ENCODE measurements at places on chromosomes 3 and 15.

DNA sequence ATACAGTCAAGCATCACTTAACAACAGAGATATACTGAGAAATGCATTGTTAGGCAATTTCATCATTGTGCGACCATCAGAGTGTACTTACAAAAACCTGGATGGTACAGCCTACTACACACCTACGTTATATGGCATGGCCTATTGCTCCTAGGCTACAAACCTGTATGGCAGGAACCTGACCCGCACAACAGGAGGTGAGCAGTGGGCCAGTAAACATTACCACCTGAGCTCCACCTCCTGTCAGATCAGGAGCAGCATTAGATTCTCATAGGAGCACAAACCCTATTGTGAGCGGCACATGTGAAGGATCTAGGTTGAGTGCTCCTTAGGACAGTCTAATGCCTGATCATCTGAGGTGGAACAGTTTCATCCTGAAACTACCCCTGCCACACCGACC lies 89.7 kb downstream of the SCAPER start:
- no peak for DNase-seq

- no peak for DNase-seq
Measured at GRCh38 chr3:99950921-99951320, 133.3 kb downstream of the CMSS1 start.

- DNase-seq: no peak
Measured at GRCh38 chr3:34070831-34071585, 272.6 kb downstream of the PDCD6IP start.

DNA sequence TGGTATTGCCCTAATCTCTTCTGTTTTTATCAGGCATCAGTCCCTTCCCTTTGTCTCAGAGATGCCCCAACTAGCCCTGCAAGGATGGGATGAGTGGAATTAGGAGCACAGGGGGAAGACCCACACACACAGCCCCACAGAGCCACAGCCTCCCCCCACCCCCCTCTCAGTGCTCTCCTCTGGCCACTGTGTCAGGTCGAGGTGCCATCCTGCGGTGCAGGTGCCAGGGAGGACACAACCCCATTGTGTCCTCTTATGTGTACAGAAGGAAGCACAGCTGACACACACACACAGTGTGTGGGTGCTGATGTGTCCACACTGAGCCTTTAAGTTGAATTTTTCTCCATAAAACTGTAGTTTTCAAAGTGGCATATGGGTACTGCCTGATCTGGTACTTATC lies 534.5 kb downstream of the OCA2 start:
- DNase-seq: no peak

DNA sequence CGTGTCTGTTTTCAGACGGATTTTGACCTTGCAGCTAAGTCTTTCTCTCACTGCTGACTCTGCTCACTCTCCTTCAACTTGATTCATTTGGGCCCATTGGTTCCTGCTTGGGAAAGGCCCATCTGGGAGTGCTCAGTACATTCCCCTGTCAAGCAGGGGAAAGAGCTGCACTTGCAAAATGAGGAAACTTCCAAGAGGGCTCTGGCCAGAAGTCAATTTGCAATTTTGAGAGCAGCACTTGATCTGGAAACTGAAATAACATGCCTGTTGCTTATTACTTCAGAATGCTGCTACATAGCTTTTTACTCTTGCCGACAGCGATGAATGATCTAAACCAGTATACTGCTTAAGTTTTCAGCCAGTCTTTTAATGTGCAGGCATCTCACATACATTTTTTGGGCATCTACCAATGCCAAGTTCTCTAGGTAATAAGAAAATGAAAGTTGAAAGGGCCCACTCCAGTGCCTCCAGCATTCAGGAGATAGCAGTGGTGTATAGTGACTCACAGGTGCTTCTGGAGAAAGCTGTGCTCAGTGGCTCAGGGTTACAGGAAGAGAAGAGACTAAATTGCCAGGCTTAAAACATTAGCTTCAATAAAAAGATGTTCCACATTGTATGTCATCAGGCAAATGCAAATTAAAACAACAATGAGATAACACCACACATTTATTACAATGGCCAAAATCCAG lies 70.1 kb upstream of the RORA start:
- DNase-seq: no peak

DNA sequence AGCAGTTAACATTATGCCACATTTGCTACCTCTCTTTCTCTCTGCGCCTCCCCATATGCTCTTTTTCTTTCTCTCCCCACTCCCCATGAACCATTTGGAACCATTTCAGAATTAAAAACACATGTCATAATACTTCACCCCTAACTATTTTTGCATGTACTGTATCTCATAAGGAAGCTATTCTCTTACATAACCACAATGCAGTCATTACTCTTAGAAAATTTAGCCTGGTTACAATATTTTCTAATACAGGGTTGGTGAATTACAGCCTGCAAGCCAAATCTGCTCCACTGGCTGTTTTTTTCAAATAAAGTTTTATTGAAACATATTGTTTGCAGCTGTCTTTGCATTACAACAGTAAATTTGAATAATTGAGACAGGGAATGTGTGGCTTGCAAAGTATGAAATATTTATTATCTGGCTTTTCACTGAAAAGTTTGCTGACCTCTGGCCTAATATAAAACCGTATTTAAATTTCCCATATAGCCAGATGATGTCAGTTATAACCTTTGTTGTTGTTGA lies 62.8 kb downstream of the SGO1 start:
- no peak for DNase-seq

GRCh38 chr3:194386648-194387047 lies 12.4 kb downstream of the GP5 start:
- DNase-seq: no peak

GRCh38 chr3:173869766-173870165 lies 472.2 kb downstream of the NLGN1 start:
- no peak for DNase-seq

DNA sequence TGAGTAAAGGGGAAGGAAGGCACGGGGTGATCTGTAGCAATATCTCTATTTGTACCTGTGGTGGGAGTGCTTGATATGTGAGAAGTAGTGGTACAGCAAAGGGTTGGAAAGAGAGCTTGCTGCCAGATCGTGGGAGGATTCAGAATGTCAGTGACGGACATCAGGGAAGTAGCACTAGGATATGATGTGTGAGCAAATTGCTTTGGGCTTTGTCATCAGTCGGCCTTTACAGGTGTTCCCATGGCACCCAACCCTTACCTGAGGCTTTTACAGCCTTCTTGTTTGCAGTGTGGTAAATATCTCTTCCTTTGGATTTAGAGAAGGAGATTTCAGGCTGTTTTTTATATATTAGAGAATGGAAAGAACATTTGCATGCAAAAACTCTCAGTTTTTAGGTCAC lies 29.8 kb downstream of the IL1RAP start:
- DNase-seq: no peak

DNA sequence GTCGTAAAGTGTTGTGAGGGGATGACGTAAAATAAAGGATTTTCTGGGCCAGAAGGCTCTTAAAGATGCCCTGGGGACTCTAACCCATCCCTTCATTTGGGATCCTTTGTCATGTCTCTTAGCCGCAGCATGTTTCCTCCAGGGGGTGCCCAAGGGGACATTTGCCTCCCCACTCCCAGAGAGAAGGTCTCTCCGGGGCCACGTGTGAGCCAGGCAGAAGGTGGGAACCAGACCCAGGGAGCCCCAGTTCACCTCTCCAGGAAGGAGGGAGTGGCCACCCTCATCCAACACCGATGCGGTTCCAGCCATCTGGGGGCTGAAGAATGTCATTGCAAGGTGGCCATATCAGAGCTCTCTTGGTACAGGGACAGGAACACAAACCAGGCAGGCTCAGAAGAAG lies 25.2 kb downstream of the ST8SIA2 start:
- DNase-seq: no peak

DNA sequence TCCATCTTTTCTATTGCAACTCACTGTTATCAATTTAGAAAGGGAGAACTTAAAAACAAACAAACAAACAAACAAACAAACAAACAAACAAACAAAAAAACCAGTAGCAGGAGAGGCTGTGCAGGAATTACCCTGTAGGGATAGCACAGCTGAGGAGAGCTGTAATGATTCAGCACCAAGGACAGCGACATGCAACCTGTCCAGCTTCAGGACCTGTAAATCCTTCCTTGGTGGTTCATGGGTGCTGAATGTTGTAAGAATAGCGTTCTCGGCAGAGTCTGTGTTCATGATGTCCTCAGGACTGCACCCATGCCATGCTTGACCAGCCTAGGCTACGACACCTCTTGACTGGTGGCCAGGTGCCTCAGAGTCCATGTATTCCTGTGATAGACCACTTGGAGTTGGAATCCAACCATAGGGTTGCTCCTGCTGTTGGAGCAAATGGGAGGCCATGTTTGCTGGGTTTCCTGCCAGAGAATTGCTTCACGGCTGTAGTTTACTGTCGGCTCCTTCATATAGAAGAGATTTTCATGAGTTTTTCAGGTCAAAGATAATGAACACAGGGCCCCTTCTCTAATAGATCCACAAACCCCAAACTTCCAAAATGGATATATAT lies 65.9 kb downstream of the CACNA2D3 start:
- peak; percentile 56 for DNase-seq

DNA sequence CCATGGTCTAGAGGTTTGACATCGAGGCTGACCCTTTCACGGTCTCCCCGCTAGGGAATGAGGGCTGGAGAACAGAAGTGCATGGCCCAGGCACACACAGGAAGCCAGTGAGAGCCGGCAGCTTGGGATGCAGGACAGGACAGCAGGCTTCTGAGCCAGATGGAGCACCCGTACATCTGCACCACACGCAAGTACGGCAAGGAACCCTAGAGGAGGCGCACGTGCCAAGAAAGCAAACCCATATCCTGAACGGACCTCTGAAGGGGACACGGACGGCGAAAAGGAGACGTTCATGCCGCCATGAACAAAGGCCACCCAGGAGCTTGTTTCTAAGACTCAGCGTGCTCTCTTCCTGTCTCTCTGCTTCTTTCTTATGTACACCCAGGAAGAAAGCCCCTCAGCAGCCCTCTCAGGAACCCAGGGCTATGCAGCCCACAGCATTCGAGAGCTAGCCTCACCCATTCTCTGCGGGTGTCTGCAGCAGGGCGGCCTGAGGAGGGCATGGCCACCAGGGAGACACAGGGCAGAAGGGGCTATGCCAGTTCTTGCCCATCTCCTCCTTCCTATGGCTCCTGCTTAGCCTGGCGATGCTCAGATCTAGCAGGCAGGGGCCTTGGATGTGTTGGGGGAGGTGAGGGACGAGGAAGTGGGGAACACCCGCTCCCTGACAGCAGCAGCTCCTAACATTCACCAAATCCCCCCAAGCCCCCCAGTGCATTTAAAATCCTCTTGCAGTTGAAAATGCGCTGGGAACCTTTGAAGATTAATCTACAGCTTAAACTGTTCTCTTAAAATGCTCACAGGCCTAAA lies 81.3 kb downstream of the PCSK6 start:
- no peak for DNase-seq

Data from activated CD8-positive, alpha-beta T cell treated with anti-CD3 and anti-CD28 coated beads, Interleukin-2, amount 10 ng/mL, durations not matched to agents 7 days and 5 days (primary cell).